ENCODE measurements at places on chromosomes 16 and 17.

DNA sequence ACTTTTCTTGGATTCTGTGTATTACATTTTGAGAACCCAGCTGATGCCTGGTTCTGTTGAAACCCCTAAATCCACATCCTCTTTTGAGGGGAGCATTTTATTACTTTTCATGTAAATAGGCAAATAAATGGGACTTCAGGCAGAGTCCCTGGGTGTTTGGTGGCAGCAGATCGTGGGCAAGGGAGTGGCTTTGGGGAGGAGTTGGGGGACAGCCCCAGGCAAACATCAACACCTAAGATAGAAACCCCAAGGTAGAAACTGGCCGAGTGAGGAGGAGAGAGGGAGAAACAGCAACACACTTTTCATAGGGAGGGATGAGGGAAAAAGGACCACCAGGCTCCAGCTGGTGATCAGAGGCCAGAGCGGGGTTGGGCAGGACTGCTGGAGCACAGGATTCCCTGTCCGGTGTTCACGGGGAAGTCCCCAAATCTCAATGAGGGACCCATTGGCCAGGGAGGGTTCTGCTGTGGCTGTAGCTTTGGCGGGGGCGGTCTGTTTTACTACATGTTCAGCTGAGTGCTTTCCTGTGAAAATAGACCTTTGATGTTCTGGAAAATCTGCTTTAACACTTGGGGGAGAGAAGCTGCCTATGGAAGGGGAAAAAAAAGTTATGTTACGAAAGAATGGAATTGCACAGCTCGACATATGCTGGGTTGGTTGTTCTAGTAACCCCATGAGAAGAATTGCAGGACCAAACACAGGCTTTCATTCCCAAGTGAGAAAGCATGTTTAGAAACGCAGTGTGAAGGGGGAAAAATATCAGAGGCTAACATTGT is 46.6 kb downstream of the MSI2 start:
- DNase-seq: no peak

DNA sequence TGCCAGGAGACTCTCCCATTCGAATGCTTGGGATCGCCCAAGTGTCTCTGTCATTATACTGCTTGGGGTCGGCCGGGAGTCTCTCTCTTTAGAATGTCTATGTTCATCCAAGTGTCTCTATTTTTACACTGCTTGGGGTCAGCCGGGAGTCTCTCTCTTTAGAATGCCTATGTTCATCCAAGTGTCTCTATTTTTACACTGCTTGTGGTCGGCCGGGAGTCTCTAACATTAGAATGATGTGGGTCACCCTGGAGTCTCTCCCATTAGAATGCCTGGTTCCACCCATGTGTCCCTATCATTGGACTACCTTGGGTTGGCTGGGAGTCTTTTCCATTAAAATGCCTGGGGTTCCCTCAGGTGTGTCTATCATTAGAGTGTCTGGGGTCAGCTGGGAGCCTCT is 2230.4 kb downstream of the TP53TG3F start:
- DNase-seq: no peak

GRCh38 chr16:75216127-75216526 is 2.7 kb upstream of the CTRB1 start:
- no peak for DNase-seq

DNA sequence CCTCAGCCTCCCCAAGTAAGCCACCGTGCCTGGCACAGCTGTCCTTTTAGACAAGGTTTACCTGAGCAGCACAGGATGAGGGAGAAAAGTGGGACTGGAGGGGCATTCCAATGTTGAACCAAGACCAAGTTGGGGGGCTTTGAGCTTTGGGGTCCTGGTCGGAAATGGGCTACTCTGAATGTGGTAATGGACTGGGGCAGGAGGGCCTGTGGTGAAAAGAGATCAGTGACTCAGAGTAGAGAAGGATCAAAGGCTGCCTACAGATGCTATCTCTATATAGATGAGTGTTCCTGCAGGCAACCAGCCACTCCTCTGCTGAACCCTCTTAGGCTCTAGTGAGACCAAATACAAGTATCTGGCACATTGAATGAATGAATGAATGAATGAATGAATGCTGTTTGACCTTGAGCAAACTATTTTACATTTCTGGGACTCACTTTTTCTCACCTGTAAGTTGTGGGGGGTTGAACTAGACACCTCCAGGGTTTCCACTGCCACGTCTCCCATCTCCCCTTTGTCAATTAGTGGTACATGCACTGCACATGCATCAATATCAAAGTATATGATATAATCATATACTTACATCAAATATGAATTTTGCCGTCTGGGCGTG is 26.3 kb upstream of the ETV4 start:
- peak; percentile 22 for DNase-seq

- peak; percentile 97 for DNase-seq
These were observed 64.6 kb downstream of the FTO start for GRCh38 chr16:53768593-53768992.

GRCh38 chr16:26365161-26365940 is 673.6 kb downstream of the HS3ST4 start:
- DNase-seq: no peak

GRCh38 chr17:76363107-76363842 is 9.6 kb upstream of the PRPSAP1 start:
- DNase-seq: no peak

DNA sequence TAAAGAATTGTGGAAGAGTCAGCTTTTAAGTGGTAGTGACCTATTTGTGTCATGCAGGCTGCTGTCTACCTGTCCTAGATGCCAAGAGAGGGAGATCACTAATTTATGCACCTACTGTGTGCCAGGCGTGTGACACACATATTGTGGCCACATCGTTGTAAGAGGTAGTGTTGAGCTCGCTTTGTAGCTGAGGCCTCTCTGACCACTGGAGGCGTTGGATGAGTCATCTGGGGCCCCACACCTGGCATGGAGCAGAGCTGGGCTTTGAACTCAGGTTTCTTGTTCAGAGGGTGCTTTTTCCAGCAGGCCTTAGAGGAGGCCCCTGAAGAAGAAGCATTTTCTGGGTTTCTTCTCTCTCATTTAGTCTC is 52.3 kb upstream of the LGALS9 start:
- no peak for DNase-seq

DNA sequence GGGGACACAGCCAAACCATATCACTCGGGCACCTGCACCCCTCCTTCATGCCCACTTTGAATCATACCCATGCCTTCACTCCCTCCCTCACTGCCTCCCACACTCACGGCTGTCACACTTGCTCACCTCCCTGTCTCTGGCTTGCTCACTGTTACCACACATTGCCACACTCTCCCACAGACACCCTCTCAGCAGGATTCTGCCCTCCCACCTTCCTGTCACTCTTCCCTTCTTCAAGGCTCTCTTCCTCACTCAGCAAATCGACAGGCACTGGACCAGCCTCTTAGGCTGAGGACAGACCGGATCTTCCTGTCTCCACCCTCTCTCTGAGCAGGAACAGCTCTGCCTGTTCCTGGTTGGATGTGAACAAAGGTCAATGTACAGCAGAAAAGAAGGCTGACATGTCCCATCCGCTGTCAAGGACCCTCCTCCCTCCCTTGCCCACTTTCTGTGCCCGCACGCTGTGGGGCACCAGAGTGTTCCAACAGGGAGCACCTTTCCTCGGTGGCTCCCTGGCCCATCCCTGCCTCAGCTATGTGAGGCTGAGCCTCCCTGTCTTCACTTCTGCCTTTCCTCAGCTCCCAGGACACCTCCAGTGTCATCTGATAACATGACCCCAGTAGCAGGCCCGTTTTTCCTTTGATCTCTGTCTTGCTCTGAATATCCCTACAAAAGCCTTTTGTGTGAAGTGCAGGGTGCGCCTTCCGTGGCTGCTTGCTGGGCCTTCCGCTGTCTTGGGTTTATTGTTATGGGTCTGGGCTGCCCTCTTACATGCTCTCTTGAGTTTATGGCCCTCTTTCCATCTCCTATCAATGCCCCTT is 47.0 kb downstream of the CCDC182 start:
- DNase-seq: no peak

DNA sequence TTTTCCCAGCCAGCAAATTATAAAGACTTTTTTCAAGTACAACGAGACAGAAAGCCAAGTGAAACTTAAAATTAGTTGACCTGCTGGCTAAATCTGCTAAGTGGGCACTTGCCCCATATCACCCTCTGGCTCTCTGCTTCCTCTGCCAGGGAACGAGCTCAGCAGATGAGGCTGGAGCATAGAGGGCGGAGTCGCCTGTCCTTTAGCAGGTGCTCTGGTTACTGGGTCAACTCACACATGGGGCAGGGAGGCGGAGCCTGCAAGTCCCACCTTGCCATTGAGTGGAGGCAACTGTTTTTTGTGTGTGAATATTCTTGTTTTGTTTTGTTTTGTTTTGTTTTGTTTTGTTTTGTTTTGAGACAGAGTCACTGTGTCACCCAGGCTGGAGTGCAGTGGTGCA is 62.5 kb downstream of the EMP2 start:
- DNase-seq: no peak

- DNase-seq: no peak
These were observed 15.2 kb upstream of the HERPUD1 start for GRCh38 chr16:56916571-56917403.

DNA sequence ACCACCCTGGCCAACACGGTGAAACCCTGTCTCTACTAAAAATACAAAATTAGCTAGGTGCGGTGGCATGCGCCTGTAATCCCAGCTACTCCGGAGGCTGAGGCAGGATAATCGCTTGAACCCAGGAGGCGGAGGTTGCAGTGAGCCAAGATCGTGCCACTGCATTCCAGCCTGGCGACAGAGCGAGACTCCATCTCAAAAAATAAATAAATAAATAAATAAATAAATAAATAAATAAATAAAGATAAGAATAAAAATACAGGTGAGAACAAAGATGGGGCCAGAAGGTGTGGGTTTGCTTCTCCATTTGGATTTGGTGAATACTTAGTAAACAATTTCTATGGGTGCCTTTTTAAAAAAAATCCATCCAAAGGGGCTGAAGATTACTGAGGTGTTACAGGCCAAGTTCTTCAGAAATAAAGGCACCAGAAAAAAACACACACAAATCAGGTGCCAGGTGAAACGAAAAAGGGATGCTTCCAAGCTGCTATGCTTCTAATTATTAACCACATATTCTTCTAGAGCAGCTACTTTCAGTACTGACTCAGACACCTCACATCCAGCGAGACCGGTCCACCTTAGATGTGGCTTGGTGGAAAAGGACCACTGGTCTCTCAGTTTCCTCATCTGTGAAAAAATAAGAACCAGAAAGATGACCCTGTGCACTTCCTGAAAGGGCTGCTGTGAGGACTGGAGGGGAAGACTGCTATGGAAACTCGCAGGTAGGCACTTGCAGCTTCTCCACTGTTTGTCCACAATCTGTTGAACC is 9.2 kb downstream of the GLYR1 start:
- no peak for DNase-seq

- no peak for DNase-seq
These were observed 181.4 kb downstream of the MAF start for GRCh38 chr16:79419148-79419547.

GRCh38 chr17:44348234-44348987 is 3.3 kb downstream of the GRN start:
- peak; percentile 58 for DNase-seq

DNA sequence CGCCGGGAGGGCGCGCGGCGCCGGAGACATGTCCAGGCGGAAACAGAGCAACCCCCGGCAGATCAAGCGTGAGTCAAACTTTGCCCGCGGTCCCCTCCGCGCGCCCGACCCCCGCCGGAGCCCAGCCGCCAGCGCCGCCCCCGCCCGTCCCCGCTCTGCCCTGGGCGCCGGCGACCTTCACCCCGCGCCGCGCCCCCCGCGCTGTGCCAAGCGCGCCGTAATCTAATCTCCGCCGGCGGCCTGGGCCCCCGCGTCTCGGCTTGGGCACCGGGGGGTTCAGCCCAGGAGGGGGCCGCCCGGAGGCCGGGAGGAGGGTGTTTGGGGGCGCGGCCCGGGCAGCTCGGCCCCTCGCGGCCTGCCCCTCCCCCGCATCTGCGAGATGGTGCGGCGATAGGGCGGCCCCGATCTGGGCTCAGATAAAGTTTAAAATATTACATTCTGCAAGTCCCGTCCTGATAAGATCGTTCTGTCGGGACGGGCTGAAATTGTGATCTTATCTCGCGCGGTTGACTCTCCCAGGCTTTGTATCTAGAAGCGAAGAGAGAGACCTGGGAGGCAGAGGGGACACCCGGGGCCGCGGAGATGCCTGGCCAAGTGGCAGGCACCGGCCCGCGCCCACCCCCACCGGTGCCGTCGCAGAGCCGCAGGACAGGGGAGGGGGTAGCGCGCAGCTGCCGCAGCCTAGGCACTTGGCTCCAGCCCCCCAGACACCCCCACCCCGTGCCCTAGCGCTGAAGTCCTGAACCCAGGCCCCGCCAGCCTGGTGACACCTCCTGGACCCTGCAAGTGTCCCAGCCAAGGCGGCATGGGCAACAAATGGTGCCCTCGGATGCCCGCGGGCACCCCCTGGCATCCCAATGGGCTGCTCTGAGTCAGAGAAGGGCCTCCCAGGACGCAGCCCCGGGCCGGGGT is 787 bp downstream of the ZFPM1 start:
- no peak for DNase-seq

DNA sequence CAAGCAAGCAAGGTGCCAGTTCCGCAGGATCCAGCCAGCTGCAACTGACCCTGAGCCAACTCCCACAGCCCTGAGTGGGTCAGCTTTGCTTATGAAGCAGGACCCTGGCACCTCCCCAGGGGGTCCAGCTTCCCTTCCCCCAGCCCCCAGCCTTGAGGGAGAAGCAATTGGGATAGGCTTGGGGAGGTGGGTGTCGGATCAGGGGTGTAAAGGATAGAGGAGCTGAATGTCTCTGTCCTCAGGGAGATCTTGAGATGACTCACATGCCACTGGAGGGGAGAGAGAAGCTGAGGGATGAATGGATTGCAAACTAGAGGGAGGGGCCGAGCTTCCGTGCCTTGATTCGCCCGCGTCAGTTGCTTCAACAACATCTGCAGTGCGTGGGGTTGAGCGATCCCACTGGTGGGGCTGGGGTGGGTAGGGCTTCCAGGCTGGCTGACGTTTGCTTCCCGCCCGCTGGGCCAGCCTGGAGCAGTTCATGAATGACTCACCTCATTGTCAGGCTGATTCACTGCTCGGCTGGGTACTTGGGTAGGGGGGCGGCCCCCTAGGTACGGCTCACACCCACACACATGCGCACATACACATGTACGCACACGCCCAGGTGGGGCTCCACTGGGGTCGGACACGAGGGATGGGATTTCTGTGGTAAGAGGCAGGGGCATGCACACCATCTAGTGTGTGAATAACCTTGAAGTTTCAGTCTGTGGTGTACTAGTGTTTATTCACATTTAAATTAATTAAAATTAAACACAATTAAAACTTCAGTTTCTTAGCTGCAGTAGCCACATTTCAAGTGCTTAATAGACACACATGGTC is 3.6 kb upstream of the HROB start:
- DNase-seq: peak; percentile 99

- DNase-seq: no peak
These were observed 641 bp downstream of the KRTAP9-1 start for GRCh38 chr17:41190328-41190727.

DNA sequence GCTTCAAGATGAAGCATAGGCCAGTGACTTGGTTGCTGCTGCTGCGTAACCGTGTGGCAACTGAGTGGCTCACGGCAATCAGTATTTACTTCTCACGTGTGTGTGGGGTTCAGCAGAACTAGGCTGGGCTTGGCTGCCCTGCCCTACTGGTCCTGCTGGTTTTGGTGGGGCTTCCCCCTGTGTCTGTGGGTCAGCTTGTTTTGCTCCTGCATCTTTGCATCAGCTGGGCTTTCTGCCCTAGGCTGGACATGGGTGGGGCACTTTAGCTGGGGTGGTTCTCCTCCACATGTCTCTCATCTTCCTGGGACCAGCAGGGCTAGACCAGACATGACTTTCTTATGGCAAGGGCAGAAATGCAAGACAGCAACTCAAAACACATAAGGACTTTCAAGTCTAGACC is 550.5 kb downstream of the MAF start:
- no peak for DNase-seq

Measured in EH (cell line).